ENCODE measurements at places on chromosomes 5 and 9.

GRCh38 chr5:62538017-62538942 is 40.3 kb upstream of the LRRC70 start:
- peak; percentile 77 for DNase-seq

DNA sequence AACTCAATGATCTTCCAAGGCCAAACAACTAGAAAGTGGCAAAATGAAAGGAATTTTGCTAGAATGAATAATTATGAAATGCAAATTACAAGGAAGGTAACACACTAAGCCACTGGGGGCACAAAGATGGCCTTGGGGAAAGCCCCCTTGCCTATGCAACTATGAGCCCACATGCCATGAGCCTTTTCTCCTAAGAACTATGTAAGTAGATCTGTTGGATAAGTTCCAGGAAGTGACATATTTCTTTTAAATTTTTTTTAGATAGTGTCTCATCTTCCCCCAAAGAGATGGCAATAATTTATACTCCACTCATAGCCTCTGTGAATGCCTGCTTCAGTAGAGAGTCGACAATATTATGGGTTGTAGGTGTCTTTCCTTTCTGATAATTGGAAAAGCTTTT is 257.8 kb downstream of the AUH start:
- no peak for DNase-seq

- DNase-seq, result peak; percentile 10
Observed at GRCh38 chr5:56807679-56808078, 7.7 kb upstream of the MAP3K1 start.

- no peak for DNase-seq
Observed at GRCh38 chr5:171379961-171380360, 7.7 kb upstream of the NPM1 start.

GRCh38 chr9:33192493-33193255 is 25.5 kb upstream of the B4GALT1 start:
- DNase-seq, result no peak

- no peak for DNase-seq
Observed at GRCh38 chr5:119406551-119407110, 45.7 kb upstream of the HSD17B4 start.

GRCh38 chr5:66769839-66770617 is 173.8 kb downstream of the MAST4 start:
- DNase-seq, result no peak

- peak; percentile 11 for DNase-seq
Observed at GRCh38 chr5:76209297-76209696, 126.1 kb downstream of the SV2C start.

DNA sequence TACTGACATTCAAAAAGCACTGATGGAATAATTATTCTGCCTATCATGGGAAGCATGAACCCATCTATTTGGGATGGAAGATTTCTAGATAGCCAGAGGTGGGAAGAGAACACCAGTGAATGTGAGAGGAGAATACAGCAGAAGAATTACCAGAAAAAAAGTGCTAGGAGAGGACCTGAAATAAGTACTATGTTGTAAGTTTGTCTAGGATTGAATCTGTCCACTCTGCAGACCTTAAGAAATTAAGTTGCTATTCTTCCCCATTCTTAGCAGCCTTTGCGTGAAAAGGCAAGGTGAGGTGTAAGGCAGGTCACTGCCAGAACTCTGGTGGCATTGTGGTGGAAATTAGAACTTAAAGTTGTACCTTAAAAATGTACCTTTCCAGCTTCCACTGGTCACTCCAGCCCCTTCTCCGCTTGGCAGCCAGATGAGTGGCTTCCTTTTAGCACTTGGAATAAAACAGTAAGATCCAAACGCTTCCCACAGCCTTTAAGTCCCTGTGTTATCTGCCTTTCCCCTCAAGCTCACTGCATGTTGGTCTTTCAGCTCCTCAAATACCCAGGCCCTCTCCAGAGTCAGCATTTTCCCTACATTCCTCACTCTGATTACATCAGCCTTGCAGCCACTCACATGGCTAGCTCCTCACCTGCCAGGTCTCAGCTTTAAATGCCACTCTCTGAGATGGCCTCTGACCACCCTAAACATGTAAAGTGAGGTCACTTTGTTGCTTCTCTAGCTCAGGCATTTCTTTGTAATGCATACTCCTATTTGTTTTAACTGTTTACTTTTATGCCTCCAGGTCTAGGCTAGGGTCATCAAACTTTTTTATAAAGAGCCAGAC is 253.0 kb downstream of the EPB41L4A start:
- DNase-seq, result no peak

DNA sequence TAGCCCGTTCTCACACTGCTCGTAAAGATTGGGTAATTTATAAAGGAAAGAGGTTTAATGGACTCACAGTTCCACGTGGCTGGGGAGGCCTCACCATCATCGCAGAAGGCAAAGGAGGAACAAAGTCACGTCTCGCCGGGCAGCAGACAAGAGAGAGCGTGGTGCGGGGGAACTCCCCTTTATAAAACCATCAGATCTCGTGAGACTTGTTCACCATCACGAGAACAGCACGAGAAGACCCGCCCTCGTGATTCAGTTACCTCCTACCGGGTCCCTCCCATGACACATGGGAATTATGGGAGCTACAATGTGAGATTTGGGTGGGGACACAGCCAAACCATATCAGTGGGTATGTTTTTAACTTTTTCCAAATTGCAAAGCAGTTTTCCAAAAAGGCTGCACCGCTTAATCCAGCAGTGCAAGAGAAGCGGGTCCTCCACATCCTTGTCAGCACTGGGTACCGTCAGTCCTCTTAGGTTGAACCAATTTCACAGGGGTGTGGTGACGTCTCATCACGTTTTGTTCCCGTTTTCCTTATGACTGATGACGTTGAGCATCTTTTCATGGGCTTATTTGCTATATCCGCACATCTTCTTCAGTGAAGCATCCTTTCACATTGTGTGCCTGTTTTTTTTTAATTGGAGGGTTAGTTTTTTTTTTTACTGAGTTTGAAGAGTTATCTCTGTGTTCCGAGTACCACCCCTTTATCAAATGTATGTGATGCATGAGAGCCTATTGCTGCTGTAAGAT is 8.0 kb upstream of the FCN2 start:
- DNase-seq, result no peak

DNA sequence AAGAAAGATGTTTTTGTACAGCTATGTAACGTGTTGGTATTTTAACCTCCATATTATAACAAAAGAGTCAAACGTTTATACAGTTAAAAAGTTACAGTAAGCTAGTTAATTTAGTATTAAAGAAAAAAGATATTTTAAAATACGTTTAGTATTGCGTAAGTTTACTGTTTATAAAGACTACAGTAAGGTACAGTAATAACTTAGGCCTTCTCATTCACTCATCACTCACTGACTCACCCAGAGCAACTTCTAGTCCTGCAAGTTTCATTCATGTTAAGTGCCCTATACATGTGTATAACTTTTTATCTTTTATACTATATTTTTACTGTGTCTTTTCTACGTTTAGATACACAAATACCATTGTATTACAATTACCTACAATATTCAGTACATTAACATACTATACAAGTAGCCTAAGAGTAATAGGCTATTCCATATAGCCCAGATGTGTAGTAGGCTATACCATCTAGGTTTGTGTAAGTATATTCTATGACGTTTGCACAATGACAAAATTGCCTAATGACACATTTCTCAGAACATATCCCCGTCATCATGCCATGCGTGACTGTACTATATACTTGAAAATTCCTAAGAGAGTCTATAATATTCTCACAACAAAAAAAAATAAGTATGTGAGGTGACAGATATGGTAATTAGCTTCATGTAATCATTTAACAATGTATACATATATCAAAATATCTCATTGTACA is 33.8 kb downstream of the ERP44 start:
- DNase-seq, result peak; percentile 31

GRCh38 chr5:40409601-40410000 is 270.1 kb upstream of the PTGER4 start:
- peak; percentile 83 for DNase-seq

DNA sequence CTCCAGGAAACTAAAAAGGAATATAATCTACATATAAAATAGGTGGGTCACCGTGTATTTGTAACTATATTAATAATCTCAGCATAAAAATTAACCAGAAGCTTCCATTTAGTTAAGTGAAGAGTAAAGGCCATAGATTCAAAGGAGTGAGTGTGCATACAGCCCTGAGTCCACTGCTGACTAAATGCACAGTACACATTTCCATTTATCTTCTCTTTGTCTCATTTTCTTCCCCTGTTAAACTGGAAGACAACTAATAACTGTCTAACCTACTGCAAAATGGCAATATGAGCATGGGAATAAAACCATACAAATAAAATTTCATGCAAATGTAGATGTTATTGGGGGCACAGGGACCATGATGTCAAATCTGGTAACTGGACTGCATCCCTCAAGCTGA is 59.9 kb upstream of the DAB2 start:
- DNase-seq, result no peak

DNA sequence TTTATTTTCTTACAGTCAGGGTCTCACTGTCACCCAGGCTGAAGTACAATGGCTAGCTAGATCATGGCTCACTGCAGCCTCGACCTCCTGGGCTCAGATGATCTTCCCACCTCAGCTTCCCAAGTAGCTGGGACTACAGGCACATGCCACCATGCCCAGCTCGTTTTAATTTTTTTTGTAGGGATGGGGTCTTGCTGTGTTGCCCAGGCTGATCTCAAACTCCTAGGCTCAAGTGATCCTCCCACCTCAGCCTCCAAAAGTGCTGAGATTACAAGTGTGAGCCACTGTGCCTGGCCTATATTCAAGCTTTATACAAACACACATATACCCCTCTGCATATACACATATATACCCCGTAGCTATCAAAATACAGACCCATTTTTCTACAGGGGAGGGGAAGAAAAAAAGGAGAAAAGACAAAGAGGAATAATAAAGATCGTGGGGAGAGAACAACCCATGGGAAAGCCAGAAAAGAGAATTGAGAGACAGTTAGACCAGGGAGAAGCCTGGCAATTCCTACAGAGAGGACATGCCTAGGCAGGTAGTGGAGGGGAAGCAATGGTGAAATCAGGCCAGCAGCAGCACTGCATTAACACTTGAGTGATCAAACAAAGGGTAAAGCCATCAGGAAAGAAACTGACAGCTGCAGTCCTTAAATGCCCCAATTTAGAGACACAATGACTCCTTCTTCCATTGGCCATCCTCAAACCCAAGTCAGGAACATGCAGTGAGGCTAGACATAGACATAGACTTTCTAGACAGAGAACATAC is 102.7 kb downstream of the EFNA5 start:
- DNase-seq, result no peak

DNA sequence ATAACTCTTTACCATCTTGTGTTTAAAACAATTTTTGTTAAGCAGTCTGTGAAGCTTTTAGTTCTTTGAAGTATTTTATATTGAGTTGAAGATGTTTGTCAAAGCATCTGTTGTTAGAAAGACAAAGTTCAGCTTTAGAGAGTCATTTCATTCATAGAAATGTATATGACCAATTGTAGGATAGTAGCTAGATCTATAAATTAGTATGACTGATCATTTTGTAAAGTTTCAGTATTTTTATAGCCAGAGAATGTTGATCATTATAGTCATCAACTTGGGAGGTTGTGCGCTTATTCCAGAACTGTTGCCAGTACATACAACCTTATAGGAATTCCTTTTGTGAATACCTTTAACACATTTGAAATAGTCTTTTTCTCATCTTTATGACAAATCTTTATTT is 5.2 kb downstream of the NIPBL start:
- DNase-seq, result no peak

DNA sequence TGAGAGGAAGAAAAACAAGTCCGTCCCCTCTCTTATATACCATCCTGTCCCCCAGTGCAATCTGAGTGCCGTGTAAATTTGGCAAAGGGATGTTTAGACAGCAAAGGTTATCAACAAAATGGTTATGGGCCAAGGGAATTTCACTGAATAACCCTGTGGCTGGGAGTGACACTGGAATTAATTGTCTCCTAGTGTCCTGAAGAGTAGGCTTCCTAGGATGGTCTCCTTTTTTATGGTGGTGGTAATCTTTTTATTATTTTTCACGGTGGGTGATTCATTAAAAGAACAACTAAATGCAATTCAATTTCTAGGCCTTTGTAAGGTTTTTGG is 244.2 kb downstream of the PIK3R1 start:
- no peak for DNase-seq

DNA sequence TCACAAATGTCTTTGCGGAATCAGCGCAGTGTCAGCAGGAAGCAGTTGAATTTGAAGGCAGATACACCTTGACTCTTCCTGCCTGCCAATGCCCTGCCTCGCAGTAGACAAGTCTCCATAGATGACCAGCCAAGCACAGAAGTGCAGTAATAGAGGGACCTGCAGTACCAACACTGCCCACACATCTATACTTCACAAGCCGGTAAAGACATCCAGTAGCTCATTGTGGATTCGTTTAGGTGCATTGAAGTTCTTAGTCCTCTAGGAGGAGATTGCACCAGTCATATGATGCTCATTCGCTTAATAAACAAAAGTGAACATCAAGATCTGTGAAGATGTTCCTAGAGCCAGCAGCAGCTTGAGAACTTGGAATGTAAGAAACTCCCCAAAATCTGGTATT is 7.1 kb upstream of the IFNA2 start:
- DNase-seq, result peak; percentile 30

DNA sequence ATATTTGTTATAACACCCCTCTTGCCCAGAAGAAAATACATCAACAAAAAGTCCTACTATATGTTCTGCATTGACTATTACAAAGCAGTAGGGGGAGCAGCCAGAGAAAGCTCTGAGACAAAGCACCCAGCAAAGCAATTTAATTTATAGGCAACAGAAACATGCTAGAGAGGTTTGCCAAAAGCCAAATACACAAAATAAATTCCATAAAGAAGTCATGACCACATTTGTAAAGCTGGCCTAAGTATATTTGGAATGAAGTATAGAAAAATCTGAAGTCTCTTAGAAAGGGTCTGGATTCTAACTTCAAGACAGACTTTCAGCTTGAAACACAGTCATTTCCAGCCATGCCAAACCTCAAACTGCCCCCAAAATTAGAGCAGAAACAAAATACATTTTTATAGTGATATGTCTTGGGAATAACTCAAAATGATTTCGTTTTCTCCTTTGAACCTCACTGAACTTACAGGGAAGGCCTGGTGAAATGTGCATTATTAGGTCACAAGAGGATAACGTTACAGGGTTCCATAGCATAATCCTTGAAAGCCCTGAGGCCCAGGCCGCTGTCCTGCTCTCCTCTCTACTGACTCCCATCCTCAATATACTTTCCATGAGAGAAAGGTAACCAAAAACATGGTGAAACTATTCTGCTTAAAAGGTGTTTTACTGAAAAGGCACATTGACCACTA is 451.8 kb downstream of the RAB3C start:
- DNase-seq, result peak; percentile 28

DNA sequence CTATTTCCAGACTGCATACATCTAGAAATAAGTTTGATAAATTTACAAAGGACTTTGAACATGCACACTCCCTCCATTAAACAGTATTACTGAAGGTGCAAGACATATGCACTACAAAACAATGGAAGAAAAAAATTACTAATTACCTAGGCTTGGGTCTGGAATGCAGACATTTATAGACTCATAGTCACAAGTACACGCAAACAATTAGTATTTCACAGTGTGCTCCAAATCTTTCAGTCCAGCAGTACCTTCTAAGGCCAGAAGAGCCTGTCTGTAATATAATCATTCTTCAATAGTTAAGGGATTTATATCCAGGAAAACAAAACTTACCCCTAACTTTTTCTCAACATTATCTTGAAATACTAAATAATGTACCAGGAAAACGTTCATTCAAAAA is 11.2 kb downstream of the RICTOR start:
- DNase-seq, result no peak
